Left hindlimb (tissue), 1 donor: ENCODE measurements at places on chromosomes 5 and 9.

DNA sequence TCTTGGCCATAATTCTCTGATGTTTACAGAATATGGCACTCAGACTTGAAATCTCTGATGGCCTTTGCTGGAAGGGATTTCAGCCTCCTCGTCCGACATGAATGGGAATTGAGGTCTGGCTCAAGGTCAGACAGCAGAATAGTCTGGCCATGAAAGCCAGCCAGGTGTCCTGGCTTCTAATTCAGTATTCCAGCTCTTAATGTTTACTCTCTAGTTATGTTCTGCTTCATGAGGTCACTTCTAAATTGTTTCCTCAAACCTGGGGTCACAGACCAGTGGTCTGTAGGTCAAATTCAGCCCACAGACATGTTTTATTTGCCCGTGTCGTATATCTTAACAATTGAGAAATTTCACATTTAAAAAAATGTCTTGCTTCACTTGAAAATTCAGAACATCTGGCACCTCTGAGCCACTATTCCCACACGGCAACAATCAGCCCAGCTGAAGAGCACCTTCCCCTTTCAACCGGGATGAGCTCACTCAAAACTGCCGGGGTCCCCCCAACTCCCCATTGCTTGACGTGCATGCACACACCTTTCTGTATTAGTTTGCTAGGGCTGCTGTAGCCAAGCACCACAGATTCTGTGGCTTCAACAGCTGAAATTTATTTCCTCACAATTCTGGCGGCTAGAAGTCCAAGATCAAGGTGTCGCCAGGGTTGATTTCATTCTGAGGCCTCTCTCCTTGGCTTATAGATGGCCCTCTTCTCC, 243.5 kb downstream of the ENC1 start:
- peak; percentile 54 for DNase-seq

DNA sequence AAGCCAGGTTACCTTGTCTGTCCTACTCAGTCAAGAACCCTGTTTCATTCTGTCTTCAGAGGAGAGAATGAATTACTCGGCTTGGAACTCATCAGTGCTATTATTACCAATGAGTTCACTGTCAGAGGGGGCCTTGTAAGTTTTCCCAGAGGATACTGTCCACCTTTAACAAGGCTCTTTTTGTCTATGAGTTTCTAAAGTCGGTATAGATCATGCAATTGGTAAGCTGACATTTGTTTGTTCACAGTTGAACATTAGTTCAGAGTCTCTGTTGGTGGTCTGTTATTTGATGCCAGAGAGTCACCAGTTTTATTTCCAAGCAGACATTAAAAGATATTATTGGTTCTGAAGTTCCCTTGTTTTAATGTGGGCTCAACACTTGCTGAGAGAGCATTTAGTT, 58.1 kb upstream of the DHFR start:
- DNase-seq = no peak

GRCh38 chr9:121222524-121223171, 21.0 kb upstream of the RAB14 start:
- DNase-seq = no peak

- no peak for DNase-seq
Observed at GRCh38 chr5:154466147-154466546, 11.9 kb downstream of the HAND1 start.

DNA sequence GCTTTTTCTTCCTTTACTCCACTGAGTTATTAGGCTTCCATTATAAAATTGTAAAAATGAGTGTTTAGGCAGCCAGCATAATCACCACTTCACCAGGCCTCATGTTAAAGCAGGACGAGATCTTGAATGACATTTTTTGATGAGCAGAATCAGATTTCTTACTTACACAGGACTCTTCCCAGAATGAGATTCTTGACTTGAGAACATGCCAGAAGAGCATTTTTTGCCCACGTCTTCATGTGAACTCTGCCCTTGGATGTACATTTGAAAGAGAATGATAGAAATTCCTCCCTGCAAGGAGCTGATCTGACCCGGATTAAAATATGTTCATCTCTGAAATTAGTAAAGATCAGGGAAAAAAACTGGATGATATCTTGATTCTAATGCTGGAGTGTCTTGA, 212.1 kb upstream of the ADRA1B start:
- no peak for DNase-seq

GRCh38 chr5:55914971-55915370, 63.8 kb downstream of the IL31RA start:
- no peak for DNase-seq

GRCh38 chr5:139745132-139745799, 50.3 kb upstream of the PSD2 start:
- peak; percentile 65 for DNase-seq

DNA sequence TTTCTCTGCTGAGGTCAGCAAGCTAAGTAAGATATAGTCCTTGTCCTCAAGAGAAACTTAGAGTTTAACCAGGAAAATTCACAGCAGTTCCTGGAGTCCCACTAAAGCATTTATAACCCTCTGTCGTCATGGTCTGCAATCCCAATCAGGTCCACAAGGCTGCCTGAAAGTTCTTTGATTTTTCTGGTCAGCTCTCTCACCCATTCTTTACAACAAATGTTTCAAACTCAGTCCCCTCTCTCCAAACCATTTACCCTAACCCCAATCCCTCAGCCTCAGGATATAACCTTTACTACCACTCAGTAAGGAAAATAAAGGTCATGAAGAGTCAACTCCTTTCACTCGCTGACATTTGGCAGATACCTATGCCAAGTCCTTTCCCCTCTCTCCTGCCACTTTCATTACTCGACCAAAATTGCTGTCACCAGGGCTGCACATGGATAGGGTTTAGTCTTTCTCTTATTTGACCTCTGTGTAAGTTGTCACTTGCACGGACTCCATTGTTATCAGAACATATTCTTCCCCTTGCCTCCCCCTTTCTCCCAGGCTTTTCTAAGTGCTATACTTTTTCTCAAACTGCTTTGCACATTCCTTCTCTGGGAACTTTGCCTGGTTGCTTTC, 936.6 kb downstream of the NR2F1-AS1 start:
- DNase-seq = no peak

- DNase-seq = no peak
Observed at GRCh38 chr5:169656125-169656901, 19.2 kb downstream of the DOCK2 start.

GRCh38 chr9:32584784-32585183, 11.8 kb upstream of the NDUFB6 start:
- DNase-seq = no peak

- DNase-seq = no peak
Observed at GRCh38 chr9:121294866-121295661, 27.1 kb downstream of the GSN start.
